HTR-8/SVneo (cell line): ENCODE measurements at places on chromosomes 6 and 20.
A peak's percentile ranks its signal among the peaks of the same experiment; 100 is the strongest.

- no peak for DNase-seq
Observed at GRCh38 chr6:163301726-163302635, 112.5 kb upstream of the QKI start.

DNA sequence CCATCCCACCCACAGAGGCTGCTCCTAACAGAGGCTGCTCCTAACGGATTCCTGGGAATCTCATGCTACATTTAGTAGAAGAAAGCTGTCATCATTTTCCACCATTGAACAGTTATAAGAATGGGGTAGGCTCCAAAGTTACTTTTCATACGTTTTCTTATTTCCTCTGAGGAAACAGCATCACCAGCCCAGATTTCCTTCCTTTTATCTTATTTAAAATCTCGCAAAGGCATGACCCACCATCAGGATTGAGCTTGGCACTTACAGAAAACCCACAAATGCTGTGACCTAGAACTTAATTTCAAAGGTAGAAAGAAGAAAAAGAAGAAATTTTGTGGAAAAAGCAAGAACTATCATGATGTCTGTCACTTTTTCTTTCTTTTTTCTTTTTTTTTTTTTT lies 168.0 kb downstream of the LY86 start:
- DNase-seq: no peak

- DNase-seq: no peak
Observed at GRCh38 chr6:220721-221475, 71.4 kb upstream of the DUSP22 start.

DNA sequence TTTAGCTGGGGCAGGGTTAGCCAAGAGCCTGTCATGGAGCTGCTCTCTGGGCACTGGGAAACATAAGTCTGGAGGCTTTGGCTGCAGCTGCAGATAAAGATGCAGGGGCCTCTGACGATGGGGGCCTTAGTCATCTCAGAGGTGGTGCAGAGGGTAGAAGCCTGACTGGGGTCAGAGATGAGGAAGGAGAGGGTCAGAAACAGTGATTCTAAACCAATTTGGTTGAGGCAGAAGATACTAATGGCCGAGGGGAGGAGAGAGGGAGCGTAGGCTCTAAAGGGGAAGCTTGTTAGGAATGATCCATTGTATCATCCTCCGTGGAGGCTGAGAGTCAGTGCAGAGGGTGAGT lies 33.8 kb downstream of the PLEKHG1 start:
- no peak for DNase-seq

- DNase-seq: no peak
Observed at GRCh38 chr6:68710496-68710895, 75.4 kb downstream of the ADGRB3 start.

GRCh38 chr6:129455126-129455769 lies 254.7 kb downstream of the ARHGAP18 start:
- no peak for DNase-seq

- no peak for DNase-seq
Observed at GRCh38 chr20:24735263-24735662, 213.8 kb upstream of the CST7 start.

DNA sequence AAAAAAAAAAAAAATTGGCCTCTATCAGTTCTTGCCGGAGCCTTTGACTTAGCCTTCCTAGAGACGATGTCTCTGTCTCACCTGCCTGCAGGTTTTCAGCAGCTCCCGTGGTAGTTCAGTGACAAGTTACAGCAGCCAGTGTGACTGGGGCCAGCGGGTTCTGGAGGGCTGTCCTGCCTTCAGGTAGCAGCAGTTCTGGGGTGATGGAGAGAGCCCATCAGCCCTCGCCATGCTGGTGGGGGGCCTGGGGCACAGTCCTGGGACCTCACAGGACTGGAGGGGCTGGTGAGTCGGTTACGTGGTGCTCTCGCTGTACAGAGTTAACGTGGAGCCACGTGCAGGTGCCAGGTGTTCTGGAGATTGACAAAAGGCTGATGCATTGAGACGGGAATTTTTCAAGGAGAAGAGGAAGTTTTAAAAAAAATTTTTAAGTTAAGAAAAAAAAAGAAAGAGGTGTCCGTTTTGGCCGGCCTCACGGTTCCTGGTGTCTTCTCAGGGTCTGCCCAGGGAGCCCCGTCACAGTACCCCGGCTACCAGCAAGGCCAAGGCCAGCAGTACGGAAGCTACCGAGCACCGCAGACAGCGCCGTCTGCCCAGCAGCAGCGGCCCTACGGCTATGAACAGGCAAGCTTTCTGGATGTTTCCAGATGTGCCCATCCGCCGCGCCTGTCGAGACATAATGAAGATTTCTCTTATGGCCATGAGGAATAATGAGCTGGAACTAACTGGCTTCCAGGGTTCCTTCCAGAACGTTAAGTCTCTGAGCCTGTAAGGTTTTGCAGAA lies 8.6 kb upstream of the MTG2 start:
- no peak for DNase-seq

GRCh38 chr6:11054722-11055121 lies 10.6 kb upstream of the ELOVL2 start:
- no peak for DNase-seq

GRCh38 chr6:138196122-138196738 lies 22.1 kb downstream of the PBOV1 start:
- no peak for DNase-seq

DNA sequence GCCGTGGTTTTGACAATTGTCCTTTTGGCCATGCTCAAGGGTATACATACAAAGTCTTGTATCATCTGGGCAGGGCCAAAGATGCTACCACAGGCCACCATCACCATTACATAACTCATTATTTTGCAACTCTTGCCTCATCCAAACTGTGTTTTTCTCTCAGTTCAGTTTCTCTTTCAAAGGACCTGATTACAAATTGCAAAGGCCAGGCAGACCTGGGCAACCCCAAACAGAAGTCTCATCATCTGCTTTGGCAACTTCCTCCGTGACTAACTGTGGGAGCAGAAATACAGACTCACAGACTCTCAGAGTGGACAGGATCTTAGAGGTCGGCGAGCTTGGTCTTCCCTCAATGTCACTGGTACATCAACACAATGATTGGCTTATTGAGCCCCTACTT lies 117.8 kb upstream of the NEDD9 start:
- no peak for DNase-seq

GRCh38 chr6:169905041-169905807 lies 153.8 kb downstream of the ERMARD start:
- DNase-seq: peak; percentile 32

DNA sequence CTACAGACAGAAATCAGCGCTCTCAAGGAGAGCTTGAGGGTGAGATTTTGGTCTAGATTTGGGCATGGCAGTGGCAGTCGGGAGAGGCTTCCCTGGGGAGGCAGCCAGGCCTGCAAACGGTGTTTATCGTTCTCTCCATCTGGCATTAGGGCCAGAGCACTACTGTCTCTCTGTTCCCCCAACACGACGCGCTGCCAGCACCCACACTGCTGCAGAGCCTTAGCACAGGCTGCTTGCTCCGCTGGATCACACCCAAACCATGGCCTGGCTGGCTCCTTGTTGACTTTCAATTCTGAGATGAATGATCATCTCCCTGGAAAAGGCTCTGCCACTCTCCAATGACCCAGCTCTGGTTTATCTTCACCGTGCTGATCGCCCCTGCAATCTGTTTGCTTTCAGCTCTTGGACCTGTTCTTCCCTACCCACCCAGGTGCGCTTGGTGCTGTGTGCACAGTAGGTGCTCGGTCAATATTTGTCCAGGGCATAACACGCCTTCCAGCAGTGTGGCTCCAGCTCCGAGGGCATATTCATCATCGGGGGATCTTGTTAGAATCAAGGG lies 106.1 kb downstream of the TFAP2C start:
- DNase-seq: no peak

DNA sequence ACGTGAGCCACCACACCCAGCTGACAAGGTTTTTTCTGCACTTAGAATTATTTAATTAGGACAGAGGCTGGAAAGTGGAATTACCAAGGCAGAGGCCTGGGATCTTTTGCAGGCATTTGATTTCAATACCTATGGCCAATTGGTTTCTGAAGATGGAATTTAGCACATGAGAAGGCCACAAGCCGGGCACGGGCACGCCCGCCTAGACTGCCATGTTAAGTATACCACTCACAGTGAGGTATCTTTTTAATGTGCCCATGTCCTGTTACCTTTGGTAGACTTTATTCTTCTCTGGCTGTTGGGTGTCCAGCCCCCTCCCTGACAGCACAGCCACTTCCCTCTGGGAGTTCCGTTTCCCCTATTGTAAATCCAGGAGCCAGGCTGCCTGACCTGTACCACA lies 18.0 kb upstream of the TAF8 start:
- no peak for DNase-seq

DNA sequence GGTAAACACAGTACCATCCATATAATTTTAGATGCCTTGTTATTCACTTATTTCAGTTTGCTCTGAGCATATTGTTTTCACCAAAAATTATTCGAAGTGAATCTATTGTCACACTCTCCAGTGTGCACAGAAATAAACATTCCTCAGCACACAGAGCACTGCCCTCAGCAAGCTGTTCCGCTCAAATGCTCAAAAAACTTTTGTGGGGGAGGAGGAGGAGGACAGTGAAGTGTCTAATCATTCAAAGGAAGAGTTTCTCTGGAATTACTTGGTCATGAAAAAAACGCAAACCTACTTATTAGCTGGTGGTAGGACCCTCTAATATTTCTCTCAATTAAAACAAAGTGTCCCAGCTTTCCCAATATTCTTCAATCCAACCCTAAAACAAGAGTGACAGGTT lies 88.3 kb downstream of the DTNBP1 start:
- DNase-seq: no peak

DNA sequence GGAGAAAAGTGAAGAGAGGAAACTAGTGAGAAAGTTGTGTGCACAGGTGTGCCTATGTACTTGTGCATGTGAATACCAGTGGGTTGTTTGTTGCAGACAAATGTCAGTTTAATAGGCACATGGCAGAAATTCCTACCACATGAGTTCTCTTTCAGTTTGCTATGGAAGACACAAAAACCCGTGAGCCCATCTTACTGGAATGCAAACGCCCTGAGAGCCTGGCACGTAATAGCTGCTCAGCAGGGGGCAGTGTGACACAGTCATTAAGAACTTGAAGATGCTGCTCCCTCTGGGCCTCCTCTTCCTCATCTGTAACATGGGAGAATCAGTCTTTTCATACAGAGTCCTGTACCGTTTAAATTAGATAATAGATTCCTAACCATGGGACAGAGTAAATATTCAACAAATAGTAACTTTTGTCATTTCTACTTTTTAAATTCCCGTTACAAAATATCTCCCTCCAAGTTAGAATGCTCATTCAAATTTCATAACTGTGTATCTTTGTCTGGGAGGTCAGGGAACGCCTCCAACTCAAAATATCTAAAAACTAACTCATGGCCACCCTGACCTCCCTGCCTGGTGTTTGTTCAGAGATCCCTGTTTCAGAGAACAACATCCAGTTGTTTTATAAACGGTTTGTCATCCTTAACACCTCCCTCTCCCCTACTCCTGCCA lies 802.9 kb downstream of the MAFB start:
- no peak for DNase-seq

- DNase-seq: no peak
Observed at GRCh38 chr6:74182992-74183391, 487.0 kb downstream of the CD109 start.

GRCh38 chr6:159961528-159961927 lies 7.4 kb upstream of the IGF2R start:
- no peak for DNase-seq

DNA sequence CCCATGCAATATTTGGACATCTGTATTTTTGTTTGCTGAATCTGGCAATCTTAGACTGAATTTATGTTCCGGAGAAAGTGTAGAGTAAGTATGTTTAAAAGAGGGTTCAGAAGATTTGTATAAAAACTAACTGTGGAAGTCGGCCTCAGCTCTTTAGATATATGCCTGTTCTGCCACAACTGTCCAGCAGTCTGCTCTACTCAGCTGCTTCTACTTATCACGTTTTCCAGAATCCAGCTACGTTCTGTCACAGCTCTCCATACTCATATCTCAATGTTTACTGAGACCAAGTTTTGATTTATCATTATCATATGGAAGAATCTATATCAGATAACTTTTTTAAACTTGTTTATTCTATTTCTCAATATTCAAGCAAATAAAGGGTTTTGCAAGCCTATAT lies 721.3 kb downstream of the EYS start:
- DNase-seq: no peak

DNA sequence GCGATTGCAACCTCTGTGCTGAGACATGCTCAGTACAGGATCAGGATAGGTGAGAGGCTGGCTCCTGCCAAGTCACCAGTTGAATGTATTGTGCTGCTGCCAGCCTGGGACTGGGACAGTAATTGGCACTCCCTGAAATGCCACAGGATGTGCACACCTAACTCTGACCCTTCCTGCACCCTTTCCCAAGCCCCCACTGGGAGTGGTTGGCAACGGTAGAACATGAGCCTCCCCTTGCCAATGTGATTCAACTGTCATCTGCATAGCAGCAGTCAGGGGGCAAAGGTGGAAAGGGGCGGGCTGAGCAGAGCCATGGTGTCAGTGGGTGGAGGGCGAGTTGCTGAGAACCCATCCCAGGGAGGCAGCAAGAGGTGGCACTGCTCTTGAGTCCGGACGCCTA lies 15.4 kb downstream of the SPINT3 start:
- no peak for DNase-seq

DNA sequence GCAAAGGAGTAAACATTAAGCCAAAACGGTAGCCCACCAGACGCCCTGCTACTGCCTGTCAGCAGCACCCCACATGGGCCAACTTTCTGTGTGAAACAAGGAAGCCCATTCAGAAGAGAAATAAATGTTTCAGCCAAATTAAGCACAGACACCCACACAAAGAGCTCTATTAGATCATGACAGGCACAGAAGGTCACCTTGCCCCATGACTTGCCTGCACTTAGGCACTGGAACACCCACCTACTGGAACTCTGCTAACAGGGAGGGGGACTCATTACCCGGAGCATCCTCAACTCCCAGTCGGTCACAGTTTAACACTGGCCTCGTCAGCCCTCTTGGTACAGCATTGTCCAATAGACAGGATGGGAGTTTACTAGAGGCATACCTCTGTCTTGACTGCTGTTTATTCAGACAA lies 31.8 kb downstream of the GFOD1 start:
- no peak for DNase-seq

- no peak for DNase-seq
Observed at GRCh38 chr20:61684583-61685235, 381.0 kb downstream of the TAF4 start.

DNA sequence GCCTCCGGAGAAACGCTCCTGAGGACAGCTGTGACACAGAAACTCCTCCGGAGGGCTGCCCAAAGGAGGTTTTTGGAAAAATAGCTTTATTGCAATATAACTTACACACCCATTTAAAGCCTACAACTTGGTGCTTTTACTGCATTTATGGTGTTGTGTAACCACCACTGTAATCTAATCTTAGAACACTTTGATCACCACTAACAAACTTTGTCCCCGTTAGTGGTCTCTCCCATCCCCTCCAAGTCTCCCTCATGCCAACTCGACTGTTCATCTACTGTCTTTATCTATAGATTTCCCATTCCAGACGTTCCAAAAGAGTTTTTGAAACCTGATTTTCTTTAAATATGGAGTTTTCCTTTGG lies 62.8 kb downstream of the SYNJ2 start:
- DNase-seq: no peak

- no peak for DNase-seq
Observed at GRCh38 chr20:18624948-18625347, 37.1 kb downstream of the DTD1 start.

- no peak for DNase-seq
Observed at GRCh38 chr20:32360333-32360634, 2.2 kb downstream of the ASXL1 start.
